ENCODE measurements at places on chromosomes 11 and 22.

DNA sequence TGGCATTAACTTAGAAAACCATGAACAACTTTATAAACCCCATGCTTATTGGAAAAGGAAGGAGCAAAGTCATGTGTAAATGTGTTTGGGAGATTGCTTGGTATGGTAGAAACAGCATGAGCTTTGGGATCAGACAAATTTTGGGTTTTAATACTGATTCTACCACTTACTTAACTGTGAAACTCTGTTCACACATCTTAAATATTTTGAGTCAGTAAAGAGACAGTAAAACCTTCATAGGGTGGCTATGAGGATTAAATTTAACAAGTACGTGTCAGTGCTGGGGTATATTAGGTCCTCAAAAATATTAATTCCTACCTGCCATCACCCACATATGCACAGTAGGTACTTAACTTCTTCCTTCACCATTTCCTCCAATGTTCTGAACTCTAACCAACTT is 96.5 kb downstream of the CD44 start:
- DNase-seq = no peak

- no peak for DNase-seq
Measured at GRCh38 chr11:2807025-2807681, 78.4 kb downstream of the CDKN1C start.

- DNase-seq = no peak
Measured at GRCh38 chr11:33116535-33116934, 44.7 kb downstream of the CSTF3 start.

- DNase-seq = no peak
Measured at GRCh38 chr22:36790648-36791047, 14.7 kb upstream of the IFT27 start.

- DNase-seq = no peak
Measured at GRCh38 chr11:27524155-27524554, 17.6 kb upstream of the LIN7C start.

DNA sequence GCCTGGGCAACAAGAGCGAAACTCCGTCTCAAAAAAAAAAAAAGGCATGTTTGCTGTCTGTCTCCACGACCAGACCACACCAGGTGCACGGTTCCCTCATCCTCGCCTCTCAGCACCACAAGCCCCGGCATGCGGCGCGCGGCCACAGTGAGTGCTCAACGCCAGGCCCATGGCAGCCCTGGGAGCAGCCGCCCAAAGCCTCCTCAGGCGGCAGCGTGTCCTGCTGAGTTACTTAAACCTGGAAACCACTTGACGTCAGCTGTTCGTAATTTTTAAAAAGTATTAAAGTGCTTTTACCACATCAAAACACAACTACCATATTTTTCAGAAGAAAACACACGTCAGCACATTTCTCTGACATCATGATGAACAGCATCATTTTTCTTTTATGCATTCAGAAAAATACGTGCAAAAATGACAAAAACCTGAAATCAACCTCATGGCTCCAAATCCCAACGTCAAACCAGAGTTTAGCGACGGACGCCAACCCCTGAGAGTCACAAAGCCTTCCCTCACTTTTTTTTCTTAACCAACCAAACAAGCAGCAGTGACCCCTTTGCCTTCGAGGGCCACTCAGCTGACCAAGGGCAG is 2.1 kb downstream of the DEAF1 start:
- no peak for DNase-seq

DNA sequence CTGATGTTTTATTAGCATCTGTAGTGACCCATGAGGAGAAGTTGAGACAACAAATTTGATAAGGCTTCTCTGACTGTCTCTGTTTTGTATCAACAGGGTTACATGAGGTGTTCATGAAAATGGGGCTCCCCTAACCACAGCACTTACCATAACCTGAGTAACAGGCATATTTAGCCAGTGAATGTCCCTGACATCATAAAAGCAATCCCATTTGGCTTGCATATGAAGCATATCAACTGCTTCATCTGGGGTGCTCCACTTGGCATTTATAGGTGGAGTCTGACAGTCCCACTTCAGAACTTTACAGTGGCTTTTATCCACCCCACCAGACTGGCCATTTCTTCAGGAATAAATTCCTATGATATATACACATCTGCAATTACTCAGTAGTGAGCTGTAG is 257.6 kb downstream of the LUZP2 start:
- no peak for DNase-seq

DNA sequence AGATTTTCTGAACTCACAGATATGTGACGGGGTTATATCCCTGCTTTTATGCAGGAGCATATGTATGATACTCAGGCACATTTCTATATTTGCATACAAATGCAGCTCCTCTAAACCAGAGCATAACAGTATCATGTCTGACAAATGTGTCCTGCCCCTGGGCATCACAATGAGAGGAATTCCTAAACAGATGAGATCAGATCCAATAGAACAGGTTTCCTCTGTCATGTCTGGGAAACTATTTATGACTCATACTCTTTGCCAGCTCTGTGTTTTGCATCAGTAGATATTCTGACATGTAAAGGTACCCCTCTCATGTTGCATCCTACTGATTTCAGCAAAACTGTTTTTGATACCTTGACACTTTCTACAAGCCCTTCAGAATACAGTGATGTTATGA is 29.4 kb downstream of the SYT9 start:
- DNase-seq = no peak

GRCh38 chr22:32389685-32390084 is 22.4 kb downstream of the RTCB start:
- no peak for DNase-seq

GRCh38 chr11:59201353-59201752 is 11.4 kb downstream of the MPEG1 start:
- DNase-seq = no peak

GRCh38 chr11:41522391-41522790 is 62.9 kb upstream of the LRRC4C start:
- no peak for DNase-seq

DNA sequence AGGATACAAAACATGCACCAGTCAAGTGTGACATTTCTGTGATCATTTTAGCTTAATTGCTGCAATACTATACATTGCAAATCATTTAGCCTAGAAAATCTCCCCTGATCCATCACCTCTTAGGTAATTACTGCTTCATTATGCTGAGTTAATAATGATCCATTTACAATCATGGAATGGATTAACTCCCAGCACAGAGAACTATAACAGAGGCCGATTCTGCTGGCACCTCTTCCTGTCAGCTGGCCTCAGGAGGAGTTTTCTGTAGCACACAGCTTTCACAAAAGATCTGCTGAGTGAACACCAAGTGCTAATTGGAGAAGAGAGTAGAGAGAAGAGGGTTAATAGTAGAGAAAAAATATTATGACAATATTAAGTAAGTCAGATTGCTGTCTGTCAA is 591.8 kb upstream of the KIRREL3 start:
- no peak for DNase-seq

GRCh38 chr11:134181707-134182106 is 42.1 kb downstream of the NCAPD3 start:
- no peak for DNase-seq

GRCh38 chr11:61960532-61960931 is 6.9 kb downstream of the FTH1 start:
- DNase-seq = no peak

- no peak for DNase-seq
Measured at GRCh38 chr11:37812281-37812880, 1214.3 kb upstream of the RAG2 start.

- peak; percentile 73 for DNase-seq
Measured at GRCh38 chr11:68839054-68839865, 2.5 kb downstream of the CPT1A start.

GRCh38 chr11:116502641-116503061 is 270.1 kb downstream of the BUD13 start:
- DNase-seq = no peak

DNA sequence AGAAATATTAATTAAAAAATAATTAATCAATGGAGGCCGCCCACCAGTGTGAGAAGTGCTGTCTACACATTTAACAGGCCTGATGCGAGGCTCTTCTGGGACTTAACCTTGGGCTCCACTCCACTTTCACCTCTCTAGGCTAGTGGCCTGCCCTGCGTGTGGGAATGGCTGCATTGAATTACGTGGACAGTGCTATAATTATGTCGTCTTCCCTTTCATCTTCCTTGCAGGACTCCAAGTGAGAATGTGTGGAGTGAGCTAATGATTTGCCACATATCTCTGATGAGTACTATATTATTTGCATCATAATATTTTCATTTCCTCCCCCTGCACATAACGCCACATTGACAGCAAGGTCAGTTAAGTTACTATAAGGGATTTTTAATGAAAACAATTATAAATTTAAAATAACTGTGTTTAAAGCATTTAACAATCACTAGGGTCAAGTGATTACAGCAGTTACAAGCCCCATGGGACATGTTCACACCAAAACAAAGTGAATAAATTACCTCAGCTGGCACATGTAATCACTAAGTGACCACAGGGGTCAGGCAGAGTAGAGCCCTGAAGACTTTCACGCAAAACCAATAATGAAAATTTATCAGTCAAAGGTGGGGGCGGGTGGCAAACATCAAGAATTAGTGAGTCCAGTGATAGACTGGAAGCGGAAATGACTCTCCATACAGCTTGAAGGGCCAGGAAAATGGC is 63.5 kb downstream of the MPPED2 start:
- DNase-seq = no peak

DNA sequence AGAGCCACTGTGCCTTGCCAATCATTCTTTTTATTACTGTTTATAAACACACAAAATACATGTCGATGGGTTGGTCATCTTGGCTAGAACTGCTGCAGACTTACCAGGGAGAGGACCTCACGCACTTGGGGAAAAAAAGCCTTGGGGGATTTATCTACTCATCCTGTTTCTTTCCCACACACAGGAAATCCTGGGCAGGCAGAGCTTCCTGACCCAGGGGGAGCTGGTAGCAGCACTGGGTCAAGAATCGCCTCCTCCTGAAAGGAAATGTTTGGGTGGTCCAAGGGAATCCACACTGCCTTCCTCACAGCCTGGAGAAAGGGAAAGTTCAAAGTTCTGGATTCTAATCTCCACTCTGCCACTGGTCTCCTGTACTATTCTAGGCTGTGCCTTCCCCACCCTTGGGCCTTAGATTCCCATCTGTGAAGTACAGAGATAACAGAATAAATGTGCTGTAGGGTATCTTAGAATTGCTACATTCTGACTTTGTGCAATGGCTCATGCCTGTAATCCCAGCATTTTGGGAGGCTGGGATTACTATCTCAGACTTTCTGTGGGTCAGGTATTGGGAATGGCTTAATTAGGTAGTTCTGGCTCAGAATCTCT is 31.2 kb upstream of the SMTN start:
- DNase-seq = no peak

DNA sequence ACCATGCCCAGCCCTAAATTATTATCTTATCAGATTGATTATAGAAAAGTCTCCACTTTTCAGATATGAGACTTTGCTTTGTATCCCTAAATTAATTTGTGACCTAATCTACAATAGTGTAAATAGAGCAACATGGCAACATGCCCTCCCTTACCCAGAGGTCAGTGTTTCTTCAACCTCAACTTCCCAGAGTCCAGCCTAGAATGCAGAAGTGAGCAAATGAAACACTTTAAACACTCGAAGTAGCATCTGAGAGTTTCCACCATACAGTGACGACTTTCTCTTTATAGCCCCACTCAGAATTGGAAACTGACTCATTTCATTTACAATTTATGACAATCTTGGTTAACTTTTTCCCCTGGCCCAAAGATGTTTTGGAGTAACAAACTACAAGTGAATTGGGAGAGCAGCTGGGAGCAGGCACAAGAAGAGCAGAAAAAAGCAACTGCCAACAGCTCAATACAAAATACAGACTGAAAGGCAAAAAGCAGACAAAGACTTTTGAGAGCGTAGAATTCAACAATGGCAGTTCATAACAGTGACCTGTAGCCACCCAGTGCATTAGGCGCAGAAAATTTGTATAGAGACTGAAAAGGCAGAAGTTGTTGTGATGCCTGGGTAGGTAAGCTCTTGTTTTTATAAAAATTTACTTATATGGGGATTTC is 10.1 kb upstream of the BLID start:
- DNase-seq = no peak

- DNase-seq = peak; percentile 70
Measured at GRCh38 chr22:39013942-39014722, at the start of gene APOBEC3C. APOBEC3C (plus strand) TSS chr22:39014257; CDS start chr22:39014363, 106 bp downstream.

DNA sequence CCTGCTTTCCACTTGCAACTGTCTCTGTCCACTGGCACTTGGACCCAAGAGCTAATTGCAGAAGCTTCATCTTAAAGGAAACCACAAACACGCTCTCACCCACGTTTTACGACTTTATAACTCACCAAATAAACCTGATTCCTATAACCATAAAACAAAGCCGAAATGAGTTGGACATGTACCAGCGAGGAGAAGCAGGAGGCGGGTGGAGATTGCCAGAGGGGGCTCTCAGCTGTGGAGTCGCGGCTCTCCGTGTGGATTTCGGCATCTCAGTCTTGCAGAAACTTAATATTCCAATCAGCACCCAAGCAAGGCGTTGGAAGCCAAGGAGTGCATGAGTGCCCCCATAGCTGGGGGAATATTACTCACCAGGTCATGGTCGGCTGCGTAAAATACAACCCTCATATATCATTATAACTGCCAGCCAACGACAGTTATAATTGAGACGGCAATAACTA is 483.6 kb downstream of the MN1 start:
- DNase-seq = no peak

GRCh38 chr11:133202816-133203215 is 329.5 kb downstream of the OPCML start:
- no peak for DNase-seq

- DNase-seq = no peak
Measured at GRCh38 chr11:35838071-35838470, 105.8 kb upstream of the LDLRAD3 start.

GRCh38 chr11:3001496-3001895 is 9.4 kb upstream of the NAP1L4 start:
- DNase-seq = no peak

DNA sequence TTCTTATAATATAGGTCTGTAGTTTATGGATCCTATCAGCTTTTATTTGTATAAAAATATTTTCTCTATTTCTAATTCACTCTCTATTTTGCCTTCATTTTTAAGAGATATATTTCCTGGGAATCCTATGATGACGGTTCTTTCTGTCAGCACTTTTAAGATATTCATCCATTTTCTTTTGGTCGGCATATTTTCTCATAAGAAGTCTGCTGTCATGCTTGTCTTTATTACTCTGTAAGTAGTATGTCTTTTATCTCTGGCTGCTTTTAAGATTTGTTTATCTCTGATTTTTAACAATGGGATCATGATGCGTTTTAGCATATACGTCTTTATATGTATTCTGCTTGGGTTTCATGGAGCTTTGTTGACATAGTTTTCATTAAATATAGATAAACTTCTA is 175.5 kb downstream of the SNX19 start:
- DNase-seq = no peak

DNA sequence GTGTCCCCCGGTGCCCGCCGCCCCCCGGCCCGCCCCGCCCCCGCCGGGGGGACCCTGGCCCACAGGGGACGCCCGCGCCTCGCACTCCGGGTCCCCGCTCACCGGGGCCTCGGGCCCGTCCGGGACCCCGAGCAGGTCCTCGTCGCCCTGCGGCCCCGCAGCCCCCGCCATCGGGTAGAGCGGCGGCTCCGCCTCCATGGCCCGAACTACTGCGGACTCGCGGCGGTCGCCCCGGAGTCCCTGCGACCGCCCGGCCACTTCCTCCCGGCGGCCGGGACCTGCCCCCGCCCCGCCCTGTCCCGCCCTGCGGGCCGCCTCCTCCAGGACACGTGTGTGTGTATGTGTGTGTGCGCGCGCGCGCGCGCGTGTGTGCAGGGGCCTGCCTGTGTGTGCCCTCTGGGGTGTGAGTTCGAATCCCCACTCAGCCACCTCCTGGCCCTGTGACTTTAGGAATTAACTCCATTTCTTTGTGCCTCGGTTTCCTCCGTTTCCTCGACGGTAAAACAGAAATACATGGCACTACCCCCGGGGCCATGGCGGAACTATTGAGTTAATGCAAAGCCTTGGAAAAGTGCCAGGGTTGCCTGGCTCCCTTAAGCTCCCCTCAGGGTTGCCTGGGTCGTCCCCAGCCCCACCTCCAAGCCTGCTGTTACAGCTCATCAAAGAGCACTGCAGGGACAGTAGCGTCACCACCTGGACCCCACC is at the start of gene UNC93B1:
TSS of gene UNC93B1 (minus strand) at position 252 of the 705 bp plus-strand sequence. CDS start at position 198, 54 bp downstream.
- peak; percentile 39 for DNase-seq
